ENCODE measurements at places on chromosomes 4 and X.

- DNase-seq, result no peak
Observed at GRCh38 chr4:186887291-186887700, 163.6 kb upstream of the FAT1 start.

GRCh38 chrX:102808336-102808735 lies 87.8 kb downstream of the GPRASP3 start:
- no peak for DNase-seq

DNA sequence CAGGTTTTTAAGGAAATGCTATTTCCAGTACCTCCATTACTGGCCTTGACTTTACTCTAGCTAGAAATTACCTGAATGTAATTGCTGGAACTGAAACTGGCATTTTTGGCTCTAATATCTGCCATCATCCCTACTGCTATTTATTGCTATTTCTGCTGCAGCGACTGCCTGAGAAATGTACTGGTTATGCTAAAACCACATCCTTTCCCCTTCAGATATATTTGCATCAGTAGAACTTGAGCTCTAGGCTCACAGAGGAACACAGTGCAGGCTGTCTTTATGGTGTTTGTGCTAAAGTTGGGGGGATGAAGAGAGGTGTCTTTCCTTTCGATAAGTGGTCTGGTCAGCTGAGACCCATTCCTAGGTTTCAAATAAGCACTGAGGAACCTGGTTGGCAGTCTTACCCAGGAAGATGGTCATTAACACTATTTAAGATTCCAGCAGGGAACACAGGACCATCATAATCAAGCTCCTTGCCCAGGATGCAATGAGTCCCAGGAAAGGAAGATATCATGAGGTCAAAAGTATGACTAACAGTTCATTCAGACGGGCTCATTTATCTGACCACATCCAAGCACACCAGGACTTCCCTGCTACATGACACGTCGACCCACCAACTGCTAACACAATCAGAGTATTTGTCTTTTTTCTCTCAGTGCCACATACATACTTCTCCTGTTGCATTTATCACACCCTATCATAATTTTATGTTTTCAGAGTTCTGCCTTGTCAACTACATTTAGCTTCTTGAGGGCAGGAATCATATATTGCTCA lies 137.4 kb downstream of the GABRA3 start:
- DNase-seq, result no peak

- no peak for DNase-seq
Observed at GRCh38 chr4:6760865-6761264, 21.7 kb upstream of the KIAA0232 start.

- no peak for DNase-seq
Observed at GRCh38 chrX:17994429-17994828, 133.3 kb upstream of the RAI2 start.

DNA sequence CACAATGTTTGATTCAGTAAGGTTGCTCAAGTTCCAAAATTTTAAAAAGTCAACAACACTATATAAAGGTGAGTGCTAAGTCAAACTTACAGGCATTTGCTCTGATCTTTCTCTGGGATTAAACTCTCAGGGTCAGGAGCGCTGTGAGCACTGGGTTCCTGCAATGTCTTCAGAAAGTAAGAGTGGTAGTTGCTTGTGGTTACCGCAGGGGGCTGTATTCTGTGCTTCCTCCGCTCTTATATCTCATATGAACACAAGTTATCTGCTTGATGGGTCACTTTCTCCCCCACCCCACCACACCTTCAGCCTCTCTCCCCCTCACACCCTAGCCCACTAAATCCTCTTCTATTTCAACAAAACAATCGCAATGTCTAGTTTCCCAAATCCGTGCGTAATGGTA lies 116.4 kb upstream of the IGSF1 start:
- no peak for DNase-seq

GRCh38 chr4:8030121-8030781 lies 90.6 kb upstream of the AFAP1 start:
- DNase-seq, result no peak

DNA sequence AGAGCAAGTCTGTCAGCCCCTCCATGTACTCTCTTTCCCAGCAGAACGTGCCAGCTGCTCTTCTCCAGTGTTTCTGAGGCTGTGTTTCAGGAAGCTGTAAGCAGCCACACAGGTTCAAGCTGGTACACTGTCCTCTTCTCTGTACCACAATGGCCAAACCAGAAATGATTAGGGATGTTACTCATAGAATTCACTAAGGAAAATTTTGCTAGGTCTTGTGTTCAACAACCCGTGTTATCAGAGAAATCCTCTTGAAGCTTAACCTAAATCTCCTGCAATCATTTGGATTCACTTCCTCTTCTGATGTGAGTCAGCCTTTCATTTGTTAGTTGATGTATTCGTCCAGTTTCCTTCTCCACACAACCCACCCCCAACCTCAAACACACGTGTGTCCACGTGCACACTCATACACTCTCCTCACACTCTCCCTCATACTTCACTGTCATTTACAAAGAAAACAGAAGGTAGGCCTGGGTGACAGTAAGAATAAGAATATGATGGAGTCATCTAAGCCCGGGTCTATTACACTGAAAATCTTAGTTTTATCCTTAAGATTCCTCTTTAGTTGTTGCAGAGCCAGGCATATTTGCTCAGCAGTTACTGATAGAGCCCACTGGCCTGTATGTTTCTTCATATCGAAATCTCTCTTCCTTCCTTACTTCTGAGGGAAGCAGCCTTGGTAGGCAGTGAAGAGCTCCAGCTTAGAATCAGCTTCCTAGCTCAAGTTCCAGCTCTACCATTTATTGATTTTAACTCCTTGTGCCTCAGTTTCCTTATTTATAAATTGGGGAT lies 63.4 kb downstream of the DCUN1D4 start:
- no peak for DNase-seq

GRCh38 chr4:137378393-137378792 lies 153.9 kb downstream of the PCDH18 start:
- DNase-seq, result no peak

- DNase-seq, result no peak
Observed at GRCh38 chr4:162727232-162727631, 439.5 kb downstream of the NAF1 start.

GRCh38 chr4:30413915-30414314 lies 306.3 kb upstream of the PCDH7 start:
- no peak for DNase-seq

GRCh38 chrX:124507246-124507645 lies 160.9 kb downstream of the SH2D1A start:
- no peak for DNase-seq

DNA sequence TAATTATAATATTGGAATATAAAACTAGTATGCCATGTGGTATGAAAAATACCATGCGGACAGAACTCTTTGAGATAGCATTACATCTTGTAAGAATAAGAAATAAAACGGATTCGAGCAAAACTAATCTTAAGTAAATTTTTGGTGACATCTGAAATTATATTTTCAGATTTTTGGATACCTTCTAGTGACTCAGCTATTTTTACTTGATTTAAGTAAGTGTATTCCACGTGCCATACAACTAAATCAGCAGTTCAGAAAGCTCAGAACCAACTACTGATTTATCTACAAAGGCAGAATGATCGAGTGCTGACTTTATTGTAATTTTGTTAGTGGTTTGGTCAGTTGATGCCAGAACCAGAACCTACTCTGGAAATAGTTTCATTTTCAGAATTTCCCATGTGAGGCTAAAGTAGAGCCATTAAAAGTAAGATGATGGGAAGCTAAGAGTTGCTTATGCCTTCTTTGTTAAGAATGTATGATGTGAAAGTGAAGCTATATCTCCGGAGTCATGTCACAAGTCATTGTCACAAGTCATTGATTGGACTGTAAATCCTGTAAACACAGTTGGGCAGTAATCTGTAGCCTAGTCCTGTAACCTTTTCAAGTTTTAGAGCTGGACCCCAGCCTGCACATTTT lies 4.0 kb downstream of the ING2 start:
- no peak for DNase-seq

GRCh38 chr4:88989990-88990389 lies 67.0 kb downstream of the FAM13A start:
- no peak for DNase-seq

- peak; percentile 24 for DNase-seq
Observed at GRCh38 chr4:162163892-162164759, at the start of gene FSTL5. Gene FSTL5, minus strand, starts transcription at chr4:162164000. Its CDS starts 52,604 bp downstream, at chr4:162111396.

All from heart right ventricle (tissue), 16 donors.